ENCODE measurements at places on chromosomes 12 and 14. TPM values are rescaled to one million over a fixed set of nuclear protein-coding genes. Genes with fewer than 3 reads are reported as not detected.

The LRP6 gene
- 12.9 TPM for total RNA-seq

DNA sequence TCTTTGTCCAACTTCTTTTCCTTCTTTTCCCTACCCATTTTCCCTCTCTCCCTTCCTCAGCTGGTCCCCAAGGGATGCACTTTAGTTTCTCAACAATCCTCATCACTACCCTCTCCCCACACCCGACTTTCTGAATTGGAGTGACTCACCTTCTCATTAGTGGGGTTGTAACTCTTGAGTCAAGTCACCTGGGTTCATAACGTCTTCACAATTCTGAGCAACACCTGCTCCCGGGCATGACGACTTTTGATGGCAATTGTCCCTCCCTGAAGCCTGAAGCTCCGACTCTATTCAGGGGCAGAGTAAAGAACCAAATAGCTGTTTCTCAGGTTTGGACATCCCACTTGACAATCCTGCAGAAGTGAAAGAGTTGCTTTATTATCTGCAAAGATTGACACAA, 82.7 kb upstream of the OTX2 start:
- ATAC-seq: no peak

DNA sequence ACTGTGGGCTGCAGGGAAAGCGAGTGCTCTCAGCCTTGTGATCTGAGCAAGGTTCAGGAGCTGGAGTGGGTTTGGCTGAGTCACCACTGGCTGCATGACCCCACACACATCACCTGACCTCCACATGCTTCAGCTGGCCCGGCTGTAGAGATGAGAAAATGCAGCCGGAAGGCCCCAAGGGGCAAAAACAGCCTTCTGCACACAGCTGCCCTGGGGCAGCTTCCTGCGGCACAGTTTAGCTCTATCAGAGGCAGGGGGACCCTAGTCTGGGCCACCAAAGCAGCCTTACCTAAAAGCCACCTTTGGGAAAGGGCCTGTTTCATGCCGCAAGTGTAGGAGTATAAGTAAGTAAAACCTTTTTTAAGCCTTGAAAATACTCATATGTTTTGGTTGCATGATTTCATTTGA, 123.3 kb downstream of the SSPN start:
- ATAC-seq: peak; percentile 70

GRCh38 chr14:57884175-57884574, 18.3 kb upstream of the SLC35F4 start:
- no peak for ATAC-seq

DNA sequence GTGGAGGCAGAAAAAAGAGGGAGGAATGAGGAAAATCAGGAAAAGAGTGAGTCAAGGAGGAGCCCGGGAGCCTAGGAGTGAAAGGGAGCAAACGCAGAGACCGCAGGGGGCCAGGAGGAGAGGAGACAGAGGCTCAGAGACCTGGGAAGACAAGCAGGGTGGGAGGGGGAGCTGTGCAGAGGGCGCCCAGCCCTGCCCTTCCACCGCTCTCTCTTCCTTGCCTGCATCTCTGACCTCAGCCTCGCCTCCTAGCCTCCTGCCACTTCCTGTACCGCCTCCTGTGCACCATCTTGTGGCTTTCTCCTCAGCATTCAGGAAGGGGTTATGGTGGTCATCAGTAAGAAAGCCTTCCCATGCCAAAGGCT, 1.3 kb downstream of the CLSTN3 start:
- ATAC-seq: no peak

DNA sequence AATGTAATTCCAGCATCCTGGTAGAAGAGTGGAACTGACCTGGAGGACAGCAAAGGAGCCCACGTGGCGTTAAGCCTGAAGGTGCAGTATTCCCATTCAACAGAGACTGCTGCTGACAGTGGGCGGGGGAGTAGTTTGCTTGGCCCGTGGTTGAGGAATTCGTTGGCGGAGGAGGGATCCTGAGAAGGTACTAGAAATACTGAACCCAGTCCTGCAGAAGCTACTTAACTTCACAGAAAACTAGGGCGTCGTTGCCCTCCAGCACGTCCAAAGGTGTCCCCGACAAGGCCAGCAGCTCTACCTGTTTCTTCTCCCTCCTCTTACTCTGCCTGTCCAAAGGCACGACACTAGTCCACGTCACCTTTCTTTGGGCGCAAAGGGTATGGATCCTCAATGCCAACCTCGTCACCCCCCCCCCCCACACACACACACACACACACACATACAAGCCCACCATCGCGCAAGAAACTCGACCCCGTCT, 303 bp downstream of the PUS7L start:
- ATAC-seq: peak; percentile 19

The ERC1 gene
- 54.2 TPM for total RNA-seq

DNA sequence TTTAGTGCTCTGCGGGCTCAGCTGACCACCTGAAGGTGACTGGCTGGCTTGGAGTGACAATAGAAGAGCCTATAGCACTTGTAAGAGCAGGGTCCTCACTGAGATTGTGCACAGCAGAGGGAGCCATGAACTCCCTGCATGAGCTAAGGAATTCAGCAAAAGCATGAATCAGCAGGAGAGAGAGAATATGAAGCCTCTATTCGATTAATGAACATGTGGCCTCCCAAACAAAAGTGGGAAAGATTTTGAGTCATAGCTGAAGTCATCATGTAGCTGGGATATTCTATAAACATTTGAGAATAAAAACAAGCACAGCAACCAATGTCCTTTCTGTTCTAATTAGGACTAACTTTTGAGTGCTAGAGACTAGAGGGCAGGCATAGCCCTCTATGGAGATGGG, 626.6 kb downstream of the DIO2 start:
- no peak for ATAC-seq

The ALX1 gene
- total RNA-seq: not detected

- ATAC-seq: no peak
Measured at GRCh38 chr12:132362996-132363660, 33.7 kb upstream of the GALNT9 start.

GRCh38 chr12:81079280-81080076, 1.6 kb downstream of the ACSS3 start:
- no peak for ATAC-seq

The NYNRIN gene
- 6.1 TPM for total RNA-seq

The SDR9C7 gene
- 26.0 TPM for total RNA-seq

DNA sequence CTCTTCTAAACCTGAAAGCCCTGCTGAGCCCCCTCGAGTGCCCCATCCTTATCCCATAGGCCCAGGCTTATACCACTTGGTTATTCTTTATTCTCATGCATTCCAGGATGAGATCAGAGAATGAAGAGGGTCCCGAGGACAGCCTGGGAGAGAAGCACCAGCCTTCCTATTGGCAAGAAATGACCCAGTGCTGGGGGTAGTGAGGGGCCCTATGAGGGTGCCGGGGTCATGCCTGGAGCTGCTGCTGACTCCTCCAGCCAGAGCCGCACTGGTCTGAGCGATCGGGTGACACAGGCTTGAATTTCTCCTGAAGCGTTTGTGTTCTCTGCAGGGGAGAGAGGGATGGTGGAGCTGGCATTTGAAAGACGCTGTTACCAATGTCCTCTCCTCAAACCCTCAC, 18.1 kb downstream of the MORN3 start:
- no peak for ATAC-seq

The SLC7A7 gene
- total RNA-seq: 1.4 TPM

GRCh38 chr12:6632026-6632983, 3.5 kb downstream of the LPAR5 start:
- ATAC-seq: no peak

DNA sequence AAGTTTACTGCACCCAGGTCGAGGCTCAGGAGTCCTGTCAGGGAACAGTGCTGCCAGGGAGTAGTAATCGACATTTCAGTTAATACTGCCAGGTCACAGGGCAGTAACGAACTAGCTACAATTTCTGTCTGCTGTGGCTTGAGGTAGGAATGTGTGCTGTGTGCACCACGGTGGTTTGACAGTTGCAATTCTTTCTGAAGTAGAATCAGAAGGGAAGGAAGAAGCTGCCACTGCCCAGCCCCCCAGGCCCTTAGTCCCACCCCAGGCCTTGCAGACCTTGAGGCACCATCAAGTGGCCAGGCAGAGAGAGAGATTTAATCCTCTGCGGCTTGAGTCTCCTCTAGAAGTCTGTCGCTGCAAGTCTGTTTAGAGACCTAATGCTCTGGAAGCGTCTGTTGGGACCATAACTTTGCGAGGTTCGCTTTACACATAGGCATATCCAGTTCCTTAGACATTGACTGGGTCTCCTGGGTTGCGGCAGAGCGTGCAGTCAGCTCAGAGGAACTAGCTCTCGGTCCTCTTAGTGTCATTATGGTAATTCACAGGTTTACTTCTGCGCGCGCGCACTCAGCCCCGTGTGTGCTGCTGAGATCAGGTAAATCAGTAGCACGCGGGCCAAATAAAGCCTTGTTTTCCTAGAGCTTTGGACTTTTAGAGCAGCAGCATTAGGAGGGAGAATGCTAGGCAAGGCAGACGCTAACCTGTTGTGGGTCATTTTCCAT, 9.8 kb downstream of the NKX2-1 start:
- ATAC-seq: no peak

DNA sequence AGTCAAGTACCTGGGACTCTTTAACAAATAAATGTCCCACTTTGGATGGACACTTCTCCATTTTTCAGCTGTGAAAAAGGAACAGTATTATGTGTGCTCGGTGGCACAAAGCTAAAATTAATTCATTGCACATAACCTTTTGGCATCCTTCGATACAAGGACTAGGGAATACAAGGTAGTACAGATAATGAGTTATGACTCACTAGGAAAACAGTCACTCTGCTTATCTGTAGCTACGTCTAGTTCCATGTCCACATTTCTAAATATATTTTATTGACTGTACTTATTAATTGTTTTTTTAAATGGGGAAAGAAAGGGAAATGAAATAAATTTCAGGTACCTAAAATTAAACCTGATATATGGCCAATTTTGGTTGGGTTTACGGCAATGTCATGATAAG, 35.2 kb upstream of the RIC8B start:
- ATAC-seq: no peak

The CPM gene
- 8.2 TPM for total RNA-seq

DNA sequence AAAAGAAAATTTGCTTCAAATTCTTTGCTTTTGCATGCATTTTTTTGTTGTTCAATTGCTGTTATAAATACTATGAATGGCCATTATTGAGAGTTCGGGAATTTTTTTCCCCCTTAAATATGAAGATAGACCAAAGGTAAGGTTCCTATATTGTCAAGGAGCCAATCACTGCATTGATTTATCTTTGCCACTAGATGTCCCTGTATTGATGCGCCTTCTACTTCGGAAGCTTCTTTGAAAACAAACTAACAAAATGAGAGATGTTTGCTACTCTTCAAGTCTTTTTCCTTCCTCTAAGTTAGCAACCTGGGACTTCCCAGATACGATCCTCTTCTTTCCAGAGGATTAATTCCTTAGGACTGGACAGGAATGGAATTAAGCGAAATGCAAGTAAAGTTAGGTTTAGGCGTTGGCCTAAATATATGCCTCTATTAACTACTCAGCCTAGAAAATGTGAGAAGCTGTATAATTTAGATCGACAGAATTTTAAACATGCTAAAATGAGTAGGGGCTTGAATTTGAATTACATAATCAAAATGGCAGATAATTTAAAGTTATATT, 318.1 kb downstream of the AEBP2 start:
- no peak for ATAC-seq

- no peak for ATAC-seq
Measured at GRCh38 chr14:99164712-99165111, 107.3 kb downstream of the BCL11B start.

GRCh38 chr12:63047146-63047545, 103.9 kb downstream of the AVPR1A start:
- ATAC-seq: no peak

DNA sequence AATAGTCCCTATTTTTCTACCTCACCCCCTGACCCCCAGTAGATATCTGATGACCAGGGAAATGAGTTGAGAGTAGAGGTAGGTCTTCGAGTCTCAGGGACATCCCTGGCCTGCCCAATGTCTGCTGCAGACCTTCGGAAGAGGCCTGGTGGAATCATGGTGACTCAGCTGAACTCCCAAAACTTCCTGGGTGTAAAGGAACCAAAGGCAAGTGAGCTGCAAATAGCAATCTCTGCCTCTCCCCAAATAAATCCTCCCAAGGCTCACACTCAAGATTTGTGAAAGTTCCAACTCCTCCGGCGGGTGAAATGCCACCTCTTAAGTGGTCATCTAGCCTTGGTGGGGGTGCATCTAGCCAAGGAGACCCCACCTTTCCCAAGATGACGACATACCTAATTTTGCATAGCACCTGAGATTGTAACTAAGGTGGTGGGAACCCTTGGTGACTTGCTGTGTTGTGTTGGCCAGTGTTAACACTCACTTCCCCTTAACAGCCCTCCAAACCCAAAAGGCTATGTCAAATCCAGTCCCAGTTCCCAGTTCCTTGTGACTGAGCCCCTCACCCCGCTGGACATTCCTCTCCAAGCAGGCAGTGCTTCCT, 6.3 kb downstream of the ZFP36L1 start:
- ATAC-seq: peak; percentile 18

DNA sequence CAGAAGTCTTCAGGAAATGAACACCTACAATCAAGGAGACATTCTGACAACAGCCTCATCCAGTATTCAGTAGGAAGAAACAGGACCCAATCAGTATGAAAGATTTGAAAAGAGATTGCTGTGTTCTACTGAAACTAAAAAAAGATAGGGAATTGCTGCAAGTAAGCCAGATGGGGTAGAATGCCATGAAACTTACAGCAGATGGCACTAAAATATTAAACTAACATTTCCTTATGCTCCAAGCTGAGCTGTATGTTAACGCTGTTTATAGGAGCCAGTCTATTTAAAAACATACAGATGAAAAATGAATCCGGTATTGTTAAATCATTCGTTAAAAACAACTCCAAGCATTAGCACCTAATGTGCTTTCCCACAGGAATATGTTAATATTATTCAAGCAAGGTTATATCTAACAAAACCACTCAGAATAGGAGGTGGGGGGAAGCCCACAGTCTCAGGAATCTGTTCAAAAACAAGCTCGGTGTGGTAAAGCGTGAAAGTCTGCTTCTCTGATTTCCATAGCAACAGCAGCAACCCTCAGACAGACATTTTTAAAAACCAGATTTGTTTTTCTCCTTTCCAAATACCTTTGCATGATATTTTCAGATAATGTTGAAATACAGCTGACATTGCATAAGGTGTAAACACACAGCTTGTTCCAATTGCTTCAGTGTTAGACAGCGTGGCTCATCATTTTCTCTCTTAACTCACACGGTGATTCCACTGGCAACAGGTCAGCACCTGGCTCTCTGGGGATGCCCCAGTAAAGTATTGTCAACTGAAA, 131.4 kb upstream of the CCDC175 start:
- no peak for ATAC-seq

- ATAC-seq: no peak
Measured at GRCh38 chr14:77275601-77276017, 4.6 kb upstream of the NGB start.

The AKAP6 gene
- total RNA-seq: 4.4 TPM

The DDN gene
- 0.28 TPM for total RNA-seq

The CDKL1 gene
- total RNA-seq: 8.2 TPM

DNA sequence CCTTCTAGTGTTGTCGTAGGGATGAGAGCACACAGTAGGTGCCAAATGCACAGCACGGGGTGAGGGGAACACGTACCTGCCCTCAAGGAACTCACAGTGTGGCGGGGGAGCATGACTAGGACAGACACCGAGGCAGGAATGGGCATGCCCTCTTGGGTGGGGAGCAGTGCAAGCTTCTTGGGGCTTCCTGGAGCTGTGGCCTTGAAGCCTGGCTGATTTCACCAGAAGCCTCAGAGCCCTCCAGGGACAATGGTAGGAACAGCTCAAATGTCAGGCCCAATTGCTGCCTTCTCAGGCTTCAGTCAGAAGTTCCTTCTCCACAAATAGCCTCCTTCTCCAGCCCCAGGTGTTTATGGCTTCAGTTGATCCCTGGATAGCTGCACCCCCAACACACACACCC, 43.4 kb downstream of the TEAD4 start:
- ATAC-seq: peak; percentile 41

The MIP gene
- not detected for total RNA-seq

GRCh38 chr12:62739266-62740015, 195.5 kb downstream of the PPM1H start:
- ATAC-seq: no peak

All from esophagus mucosa (tissue), 1 donor.